Thoracic aorta (tissue), 2 donors: ENCODE measurements at places on chromosomes 11 and 22. TPM values are rescaled to one million over a fixed set of nuclear protein-coding genes. Genes with fewer than 3 reads are reported as not detected.

- DNase-seq, result no peak
Measured at GRCh38 chr22:30336752-30337460, 10.2 kb upstream of the TBC1D10A start.

- DNase-seq, result no peak
Measured at GRCh38 chr11:61337706-61338470, 4.9 kb downstream of the TKFC start.

GRCh38 chr22:40147388-40148176 is 30.1 kb upstream of the TNRC6B start:
- no peak for DNase-seq

- DNase-seq, result no peak
Measured at GRCh38 chr22:19664951-19665783, 49.1 kb upstream of the SEPTIN5 start.

- DNase-seq, result no peak
Measured at GRCh38 chr11:120389693-120390584, 53.7 kb downstream of the ARHGEF12 start.

PTPRCAP gene
- 4.0 TPM for total RNA-seq

WBP2NL gene
- not detected for total RNA-seq

SYT13 gene
- total RNA-seq, result not detected
